ENCODE measurements at places on chromosomes 11 and 22.

DNA sequence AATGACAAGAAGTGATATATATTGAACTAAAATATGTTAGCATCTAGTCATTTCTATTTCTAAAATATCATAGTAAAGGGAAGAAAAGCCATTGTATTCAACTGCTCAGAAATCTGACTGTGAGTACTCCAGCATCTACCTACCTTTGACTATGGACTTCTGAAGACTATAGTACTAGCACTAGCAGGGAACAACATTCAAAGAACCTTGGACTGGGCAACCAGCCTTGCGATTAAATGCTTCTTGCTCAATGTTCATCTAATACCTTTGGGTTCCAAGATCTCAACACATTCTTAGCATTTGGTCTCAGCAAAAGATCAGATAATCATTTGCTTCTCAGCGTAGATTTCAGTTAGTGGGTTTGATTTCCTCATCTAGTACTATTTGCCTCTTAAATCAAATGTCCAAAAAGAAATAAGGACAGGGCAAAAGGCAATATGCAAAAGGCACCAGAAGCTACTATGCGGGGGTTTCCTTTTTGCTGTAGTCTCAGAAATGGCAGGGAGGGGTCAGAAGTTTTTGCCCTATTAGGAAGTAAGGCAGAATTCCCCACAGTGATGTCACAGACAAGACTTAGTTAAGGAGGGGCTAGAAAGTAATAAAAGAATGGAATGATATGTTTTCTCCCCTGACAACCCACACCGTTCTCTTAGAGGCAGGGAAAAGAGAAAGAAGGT lies 80.6 kb downstream of the GAB2 start:
- no peak for DNase-seq

DNA sequence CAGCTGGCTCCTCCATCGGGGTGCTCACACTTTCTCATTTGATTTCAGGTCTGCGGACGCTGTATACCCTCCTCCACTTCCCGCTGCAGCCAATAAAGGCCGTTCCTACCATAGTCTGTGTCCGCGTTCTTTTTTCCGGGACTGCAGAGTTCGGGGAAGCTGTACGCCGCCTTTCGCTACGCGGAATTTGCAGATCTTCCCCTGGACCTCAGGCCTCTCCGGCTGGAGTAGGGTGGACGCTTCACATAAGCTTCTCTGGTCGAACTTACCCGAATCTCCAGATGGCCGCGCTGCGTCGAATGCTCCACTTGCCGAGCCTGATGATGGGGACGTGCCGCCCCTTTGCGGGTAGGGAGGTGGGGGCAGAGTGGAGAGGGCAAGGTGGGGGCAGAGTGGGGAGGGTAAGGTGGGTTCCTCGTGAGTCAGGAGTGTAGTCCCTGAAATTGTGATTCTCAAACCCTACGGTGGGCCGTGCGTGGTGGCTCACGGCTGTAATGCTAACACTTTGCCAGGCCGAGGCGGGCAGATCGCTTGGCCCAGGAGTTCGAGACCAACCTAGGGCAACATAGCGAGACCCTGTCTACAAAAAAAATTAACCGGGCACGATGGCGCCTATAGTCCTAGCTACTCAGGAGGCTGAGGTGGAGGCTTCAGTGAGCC lies 617 bp downstream of the CSKMT start:
- DNase-seq = no peak

GRCh38 chr11:60502221-60502775 lies 9.7 kb downstream of the MS4A12 start:
- no peak for DNase-seq

- DNase-seq = no peak
These were observed 60.2 kb downstream of the TNRC6B start for GRCh38 chr22:40237788-40238424.

DNA sequence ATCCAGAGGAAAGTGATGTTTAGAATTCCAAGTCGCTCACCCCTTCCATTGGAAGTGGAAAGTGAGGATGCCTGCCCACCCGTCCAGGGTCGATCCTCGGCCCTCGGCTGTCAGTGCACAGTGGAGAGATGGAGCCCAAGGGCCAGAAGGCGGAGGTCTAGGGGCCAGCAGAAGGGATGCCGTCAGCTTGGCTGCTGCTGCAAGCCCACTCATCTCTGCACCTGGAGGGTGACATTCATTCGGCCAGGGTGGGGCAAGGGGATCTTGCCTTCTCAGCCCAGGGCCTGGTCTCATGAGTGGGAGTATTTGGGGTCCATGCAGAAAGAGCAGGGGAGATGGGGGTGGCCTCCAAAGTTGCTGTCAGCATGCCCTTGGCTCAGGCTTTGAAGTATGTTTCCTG lies 30.7 kb downstream of the LINC01488 start:
- DNase-seq = no peak

GRCh38 chr11:101582989-101583250 lies 887 bp downstream of the TRPC6 start:
- DNase-seq = no peak

GRCh38 chr11:945986-946385 lies 20.3 kb downstream of the AP2A2 start:
- no peak for DNase-seq

DNA sequence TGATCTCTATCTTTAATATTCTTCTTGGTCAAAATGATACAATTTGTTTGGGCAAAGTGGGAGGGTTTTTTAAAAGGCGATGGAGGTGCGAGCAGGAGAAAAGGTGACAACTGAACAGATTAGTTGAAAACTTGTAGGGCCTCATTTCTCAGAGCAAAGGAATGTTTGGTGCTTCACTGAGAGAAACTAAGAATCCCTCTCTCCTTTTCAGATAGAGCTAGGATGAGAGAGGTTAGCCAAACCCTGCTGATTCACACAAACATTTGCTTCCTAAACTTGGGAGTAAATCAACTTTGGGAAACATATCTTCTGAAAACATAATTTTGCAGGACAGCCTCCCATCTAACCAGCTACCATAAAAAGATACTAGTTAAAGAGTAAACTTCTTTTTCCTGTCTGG lies 57.0 kb downstream of the PHF21A start:
- DNase-seq = no peak

- no peak for DNase-seq
These were observed 662.6 kb downstream of the NTM start for GRCh38 chr11:132033051-132033450.

- no peak for DNase-seq
These were observed 39.4 kb downstream of the DHCR7 start for GRCh38 chr11:71408826-71409225.

DNA sequence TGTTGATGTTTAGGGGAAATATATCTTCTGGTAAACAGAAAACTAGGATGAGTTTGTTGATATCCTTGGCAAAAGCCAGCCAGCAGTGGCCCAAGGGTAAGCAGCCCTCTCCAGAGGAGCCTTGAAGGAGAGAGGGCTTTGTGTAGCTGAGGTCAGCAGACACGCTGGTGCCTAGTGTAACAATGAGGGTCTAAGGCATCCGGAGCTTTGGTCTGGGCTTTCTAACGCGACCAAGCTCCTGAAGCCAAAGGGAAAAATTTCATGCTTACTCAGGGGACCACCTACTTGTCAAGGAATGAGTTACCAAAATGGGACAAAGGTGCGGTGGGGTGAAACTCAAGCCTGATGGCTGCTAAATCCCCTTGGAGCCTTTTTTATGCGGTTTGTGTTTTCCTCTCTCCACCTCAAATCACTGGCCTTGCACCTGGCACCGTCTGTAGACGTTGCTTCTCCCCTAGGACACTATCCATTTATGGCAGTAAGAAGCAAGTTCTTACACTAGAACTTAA lies 134.9 kb downstream of the DBX1 start:
- DNase-seq = no peak

- DNase-seq = no peak
These were observed 1126.9 kb downstream of the BRD1 start for GRCh38 chr22:48700566-48701295.

DNA sequence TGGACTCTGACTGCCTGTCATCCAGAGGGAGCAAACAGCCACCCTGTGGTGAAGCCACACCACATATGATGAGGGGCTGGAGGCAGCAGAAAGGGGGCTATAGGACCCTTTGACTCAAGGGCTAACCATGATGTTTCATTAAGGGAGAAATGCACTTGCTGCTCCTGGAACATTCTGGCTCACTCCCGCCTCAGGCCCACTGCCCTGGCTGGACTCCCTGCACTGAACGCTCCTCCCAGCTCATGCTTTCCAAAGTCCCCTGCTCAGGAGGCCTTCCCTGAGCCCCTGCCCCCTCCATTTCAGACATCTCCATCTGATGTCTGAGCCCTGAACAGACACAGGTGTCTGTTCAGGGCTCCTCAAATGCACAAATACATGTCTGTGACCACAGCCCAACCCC lies 69.1 kb downstream of the CDKN1C start:
- no peak for DNase-seq

- no peak for DNase-seq
These were observed 15.1 kb upstream of the CAPRIN1 start for GRCh38 chr11:34036456-34036855.

DNA sequence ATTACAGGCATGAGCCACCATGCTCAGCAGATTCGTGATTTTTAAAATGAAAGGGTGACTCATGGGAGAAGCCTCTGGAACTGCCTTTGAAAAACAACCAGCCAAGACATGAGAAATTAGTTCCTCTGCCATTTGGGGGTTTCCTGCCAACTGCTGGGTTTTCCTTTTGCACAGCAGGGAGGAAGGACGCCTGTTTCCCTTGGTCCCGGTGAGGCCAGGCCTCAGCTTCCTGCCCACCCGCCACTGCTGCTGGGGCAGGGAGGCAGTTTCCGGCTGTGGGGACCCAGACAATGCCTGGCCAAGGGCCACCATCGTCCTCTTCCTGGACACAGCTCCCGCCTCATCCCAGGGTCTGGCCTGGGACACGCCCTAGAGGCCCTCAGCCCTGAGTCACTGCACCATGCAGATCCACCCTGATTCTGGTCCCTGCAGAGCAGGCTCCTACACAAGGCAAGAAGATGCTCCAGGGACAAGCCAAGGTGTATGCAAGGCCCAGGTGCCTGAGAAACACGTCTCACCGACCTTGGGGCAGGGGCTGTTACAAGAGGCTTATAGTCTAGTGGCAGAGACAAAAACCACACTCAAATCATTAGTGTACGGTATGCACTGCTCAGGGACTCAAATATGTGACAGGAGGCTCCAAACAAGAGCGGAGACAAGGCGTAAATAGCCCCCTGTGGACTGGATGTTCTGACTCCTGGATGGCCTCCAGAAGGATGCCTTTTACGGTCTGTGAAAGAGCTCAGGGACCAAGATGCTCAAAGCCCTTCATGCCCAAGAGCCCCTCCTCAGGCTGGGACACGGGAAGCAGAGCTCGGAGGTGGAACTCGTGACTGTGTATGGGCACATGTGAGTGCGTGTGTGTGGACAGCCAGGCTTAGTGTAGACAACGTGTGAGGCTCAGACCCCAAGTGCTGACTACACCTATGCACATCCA lies 10.0 kb downstream of the PPM1F start:
- DNase-seq = no peak

GRCh38 chr11:89201138-89201537 lies 23.5 kb downstream of the TYR start:
- no peak for DNase-seq

- no peak for DNase-seq
These were observed 187.6 kb upstream of the CCDC90B start for GRCh38 chr11:83473743-83474142.

- no peak for DNase-seq
These were observed 6.9 kb downstream of the RAB3IL1 start for GRCh38 chr11:61910187-61911127.

GRCh38 chr11:846496-847098 lies 3.9 kb downstream of the TSPAN4 start:
- DNase-seq = no peak

DNA sequence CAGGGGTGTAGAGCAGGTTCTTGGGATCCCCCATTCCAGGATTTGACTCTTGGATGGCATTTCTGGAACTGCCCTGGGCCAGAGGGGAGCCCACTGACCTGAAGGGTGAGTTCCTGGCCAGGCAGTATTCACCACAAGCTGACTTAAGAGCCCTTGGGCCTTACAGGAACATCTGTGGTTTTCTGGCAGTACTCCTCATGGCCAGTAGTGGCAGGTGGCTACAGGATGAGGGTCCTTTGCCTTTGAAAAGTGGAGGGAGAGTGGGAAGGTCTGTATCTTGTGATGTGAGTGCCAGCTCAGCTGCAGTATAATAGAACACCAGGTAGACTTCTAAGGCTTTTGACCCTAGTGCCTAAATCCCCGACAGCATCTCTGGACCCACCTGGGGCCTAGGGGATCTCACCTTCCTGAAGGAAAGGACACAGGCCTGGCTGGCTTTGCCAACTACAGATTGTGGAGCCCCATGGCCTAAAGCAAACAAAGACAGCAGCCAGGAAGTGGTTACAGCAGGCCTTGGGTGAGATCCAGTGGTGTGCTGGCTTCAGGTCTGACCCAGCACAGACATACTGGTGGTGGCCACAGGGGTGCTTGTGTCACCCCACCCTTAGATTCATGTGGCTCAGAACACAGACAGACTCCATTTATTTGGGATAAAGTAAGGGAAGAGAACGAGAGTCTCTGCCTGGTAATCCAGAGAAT lies 9.0 kb downstream of the OR51S1 start:
- no peak for DNase-seq

All from mesothelial cell of epicardium (in vitro differentiated cells).